ENCODE measurements at places on chromosomes 12 and 14.

DNA sequence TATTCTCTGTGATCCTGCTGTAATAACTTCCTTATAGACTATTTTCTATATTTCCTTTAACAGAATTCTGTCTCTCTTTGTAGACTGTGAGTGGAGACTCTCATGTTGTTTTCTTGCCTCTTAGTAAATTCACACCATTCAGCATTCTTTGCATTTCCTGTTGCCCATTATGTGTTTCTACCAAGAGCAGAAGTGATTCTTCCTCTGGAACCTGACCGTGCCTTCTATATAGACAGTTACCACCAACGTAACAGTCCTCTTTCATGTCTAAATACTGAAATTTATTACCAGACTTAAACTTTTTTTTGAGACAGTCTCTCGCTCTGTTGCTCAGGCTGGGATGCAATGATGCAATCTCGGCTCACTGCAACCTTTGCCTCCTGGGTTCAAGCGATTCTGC lies 31.1 kb downstream of the METAP2 start:
- DNase-seq: no peak

- no peak for DNase-seq
These were observed 173.0 kb upstream of the G2E3 start for GRCh38 chr14:30385925-30386324.

- DNase-seq: no peak
These were observed 255.1 kb upstream of the KRR1 start for GRCh38 chr12:75766263-75767160.

DNA sequence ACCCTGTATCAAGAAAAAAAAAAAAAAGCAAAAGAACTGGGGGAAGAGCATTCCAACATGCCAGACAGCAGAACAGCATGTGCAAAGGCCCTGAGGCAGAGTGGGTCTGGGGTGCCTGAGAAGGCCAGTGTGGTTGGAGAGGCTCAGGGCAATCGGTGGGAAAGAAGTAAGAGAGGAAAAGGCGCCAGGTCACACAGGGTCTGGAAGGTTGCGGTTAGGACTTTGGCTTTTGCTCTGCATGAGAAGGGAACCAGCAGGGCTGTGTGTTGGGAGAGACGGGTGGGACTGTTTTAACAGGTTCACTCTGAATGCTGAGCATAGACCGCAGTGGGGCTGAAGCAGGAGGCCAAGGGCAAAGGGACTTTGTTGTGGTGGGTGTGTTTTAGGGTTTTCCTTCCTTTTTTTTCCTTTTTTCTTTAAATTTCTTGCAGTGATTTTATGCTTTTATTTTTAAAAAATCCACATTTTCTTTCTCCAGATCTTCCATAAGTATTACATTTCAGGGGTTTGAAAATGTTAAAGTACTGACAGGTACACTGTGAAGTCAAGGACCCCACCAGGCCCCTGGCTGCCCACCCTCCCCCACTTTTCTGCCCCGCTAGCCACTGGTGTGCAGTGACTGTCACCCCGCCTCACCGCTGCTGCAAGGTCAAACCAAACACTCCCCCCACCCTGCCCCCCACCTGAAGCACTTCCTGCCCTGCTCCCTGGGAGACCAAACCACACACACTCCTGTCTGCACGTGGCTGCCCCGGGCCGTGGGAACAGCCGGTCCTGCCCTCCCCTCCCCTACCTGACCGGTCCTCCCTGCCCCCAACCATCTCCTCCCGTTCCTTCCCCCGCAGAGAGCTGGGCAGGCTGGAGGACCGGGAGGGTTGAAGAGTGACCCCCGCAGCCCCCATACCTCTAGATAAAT lies 30.0 kb downstream of the DTX1 start:
- no peak for DNase-seq

- DNase-seq: no peak
These were observed 593.0 kb upstream of the ATP2B1 start for GRCh38 chr12:90301561-90302133.

DNA sequence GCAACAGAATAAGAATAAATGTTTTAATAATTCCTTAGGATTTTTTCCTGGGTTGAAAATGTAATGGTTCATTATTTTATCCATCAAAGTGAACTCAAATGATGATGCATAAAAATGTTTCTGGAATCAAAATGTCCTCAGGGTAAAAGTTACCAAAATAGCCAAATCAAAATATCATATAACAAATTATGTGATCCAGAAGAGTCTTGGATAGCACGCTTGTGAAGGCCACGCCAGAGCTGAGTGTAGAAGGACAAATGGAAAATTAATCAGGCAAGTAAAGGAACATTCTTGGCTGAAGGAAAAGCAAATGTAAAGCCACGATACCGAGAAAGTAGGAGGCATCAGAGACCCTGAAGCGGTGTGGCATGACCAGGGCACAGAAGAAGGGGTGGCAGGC lies 169.2 kb downstream of the CAPZA3 start:
- no peak for DNase-seq

- DNase-seq: no peak
These were observed 130.0 kb upstream of the ARHGAP5 start for GRCh38 chr14:31947076-31947475.

DNA sequence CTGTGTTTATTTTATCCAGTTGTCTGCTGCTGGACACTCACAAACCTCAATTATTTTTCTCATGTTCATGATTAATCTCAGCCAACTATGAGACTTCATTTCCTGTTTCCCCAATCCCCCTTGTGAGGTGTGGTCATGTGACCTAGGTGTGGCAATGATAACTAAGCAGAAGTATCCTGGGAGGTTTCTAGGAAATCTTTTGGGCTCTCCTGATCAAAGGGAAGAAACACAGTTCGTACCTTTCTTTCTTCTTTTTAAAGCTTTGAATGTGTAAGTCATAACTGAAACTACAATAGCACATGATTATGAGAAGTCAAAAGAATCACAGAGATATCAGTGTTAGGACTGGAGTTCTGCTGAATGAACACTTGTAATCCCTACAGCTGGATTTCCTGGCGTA lies 34.4 kb upstream of the MANSC4 start:
- no peak for DNase-seq
